Sigmoid colon (tissue), 7 donors: ENCODE measurements at places on chromosomes 1 and 21.

- no peak for DNase-seq
- no peak overlapping the region for H3K4me3 ChIP-seq
- peaks cover 12% of the 10 kb centered on the region for H3K36me3 ChIP-seq
- peaks cover 21% of the 10 kb centered on the region for H3K4me1 ChIP-seq
- H3K27ac ChIP-seq = no peak overlapping the region
- H3K27me3 ChIP-seq = no peaks in the 10 kb centered on the region
Measured at GRCh38 chr1:11944358-11944931, 9.9 kb downstream of the PLOD1 start.

- H3K36me3 ChIP-seq = no peaks in the 10 kb centered on the region
- no peaks in the 10 kb centered on the region for H3K4me1 ChIP-seq
- no peaks in the 10 kb centered on the region for H3K27me3 ChIP-seq
Measured at GRCh38 chr1:79847700-79848099, 841.2 kb upstream of the ADGRL4 start.

DNA sequence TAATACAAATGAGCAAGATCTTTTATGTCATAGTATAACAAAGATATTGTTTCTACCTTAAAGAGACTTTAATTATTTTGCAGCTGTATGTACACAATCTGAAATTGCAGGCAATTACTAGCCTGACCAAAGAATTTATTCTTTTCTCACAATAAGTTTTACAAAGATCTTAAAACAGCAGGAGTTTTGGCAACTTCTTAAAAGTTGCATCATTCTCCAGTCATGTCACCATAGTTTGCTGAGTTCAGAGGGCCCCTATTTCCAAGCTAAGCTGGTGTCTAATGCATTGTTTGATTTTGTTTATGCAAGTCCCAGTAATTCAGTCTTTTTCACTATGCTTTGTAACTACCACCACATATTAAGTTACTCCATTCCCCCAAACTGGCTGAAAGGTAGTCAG is 114.8 kb downstream of the DNAH14 start:
- no peak overlapping the region for H3K4me3 ChIP-seq
- H3K36me3 ChIP-seq = no peaks in the 10 kb centered on the region
- H3K27ac ChIP-seq = no peak overlapping the region
- no peaks in the 10 kb centered on the region for H3K4me1 ChIP-seq
- no peak for DNase-seq

- H3K4me3 ChIP-seq = no peak overlapping the region
- H3K4me1 ChIP-seq = no peaks in the 10 kb centered on the region
- H3K27me3 ChIP-seq = no peaks in the 10 kb centered on the region
- no peak overlapping the region for H3K27ac ChIP-seq
- no peak for DNase-seq
Measured at GRCh38 chr1:165168467-165168866, 188.0 kb downstream of the LMX1A start.
